NCI-H2029 (cell line): ENCODE measurements at places on chromosomes 1 and 21.

GRCh38 chr1:43779266-43779665 lies 71.9 kb downstream of the ST3GAL3 start:
- DNase-seq, result no peak

GRCh38 chr1:156889802-156890580 lies 3.5 kb upstream of the PEAR1 start:
- peak; percentile 49 for DNase-seq

- no peak for DNase-seq
Measured at GRCh38 chr1:110164725-110165350, 14.5 kb downstream of the SLC6A17 start.

DNA sequence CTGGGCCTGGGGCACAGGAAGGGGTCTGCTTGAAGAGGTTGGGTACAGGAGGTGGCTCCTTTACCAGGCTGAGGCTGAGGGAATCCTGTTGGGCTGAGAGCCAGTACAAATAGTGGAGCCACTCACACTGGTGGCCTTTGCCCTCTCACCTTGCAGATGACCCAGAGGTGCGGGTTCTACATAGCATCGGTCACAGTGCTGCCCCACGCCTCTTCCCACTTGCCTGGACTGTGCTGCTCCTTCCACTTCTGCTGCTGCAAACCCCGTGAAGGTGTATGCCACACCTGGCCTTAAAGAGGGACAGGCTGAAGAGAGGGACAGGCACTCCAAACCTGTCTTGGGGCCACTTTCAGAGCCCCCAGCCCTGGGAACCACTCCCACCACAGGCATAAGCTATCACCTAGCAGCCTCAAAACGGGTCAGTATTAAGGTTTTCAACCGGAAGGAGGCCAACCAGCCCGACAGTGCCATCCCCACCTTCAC lies 1.8 kb upstream of the SLC50A1 start:
- no peak for DNase-seq

GRCh38 chr1:69082312-69082711 lies 485.4 kb upstream of the LRRC7 start:
- DNase-seq, result no peak

- DNase-seq, result peak; percentile 71
Measured at GRCh38 chr1:110203021-110203661, 7.0 kb upstream of the KCNC4 start.

GRCh38 chr1:207695891-207696290 lies 51.0 kb downstream of the CR1L start:
- DNase-seq, result no peak

DNA sequence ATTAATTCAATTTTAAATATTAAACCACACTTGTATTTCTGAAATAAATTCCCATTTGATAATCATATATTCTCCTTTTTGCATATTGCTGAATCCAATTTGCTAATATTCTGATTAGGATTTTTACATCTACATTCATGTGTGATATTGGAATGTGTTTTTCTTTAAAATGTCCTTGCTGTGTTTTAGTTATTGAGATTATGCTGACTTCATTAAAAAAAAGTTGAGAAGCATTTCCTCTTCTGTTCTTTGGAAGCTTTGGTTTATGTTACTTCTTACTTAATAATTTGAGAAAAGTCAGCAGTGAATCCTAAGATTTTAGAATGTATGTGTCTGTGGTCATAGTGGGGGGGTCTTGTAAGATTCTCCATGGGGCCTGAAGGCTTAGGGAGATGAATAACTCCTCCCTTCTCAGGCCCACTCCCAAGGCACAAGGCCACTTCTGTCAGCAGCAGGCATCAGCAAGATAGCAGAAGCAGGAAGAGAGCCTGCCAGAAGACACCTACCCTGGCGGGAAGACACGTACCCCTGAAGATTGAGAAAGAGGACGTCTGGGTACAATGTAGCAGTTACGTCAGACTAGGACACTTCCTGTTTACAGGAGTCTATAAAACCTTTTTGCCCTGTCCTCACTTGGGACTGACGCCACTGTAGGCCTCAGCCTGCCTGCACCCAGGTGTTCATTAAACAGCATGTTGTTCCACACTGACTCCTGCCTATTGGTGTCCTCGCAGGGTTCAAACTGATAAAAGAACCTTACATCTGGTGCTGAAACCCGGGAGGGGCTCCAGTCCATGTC lies 56.9 kb downstream of the ODF2L start:
- no peak for DNase-seq

- no peak for DNase-seq
Measured at GRCh38 chr1:89590341-89591080, 42.4 kb upstream of the LRRC8C start.
